SK-N-SH (cell line): ENCODE measurements at places on chromosomes 11 and 22.

DNA sequence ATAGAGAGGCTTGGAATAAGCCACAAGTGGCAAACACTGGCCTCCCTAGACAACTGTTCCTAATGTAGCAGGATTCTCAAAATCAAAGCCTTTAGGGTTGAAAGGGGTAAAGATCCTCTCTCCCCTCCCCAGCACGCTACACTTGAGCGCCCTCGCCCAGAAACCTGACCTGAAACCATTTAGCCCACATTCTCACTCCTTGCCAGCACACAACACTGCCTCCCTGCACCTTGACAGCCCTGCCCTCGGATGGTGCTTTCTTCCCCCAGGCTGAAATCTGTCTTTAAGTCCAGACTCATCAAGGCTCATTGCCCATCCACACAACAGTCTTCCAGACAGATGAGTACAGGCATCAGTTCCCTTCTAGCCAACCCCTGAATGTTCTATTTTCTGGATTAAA, 26.5 kb downstream of the CWC15 start:
- DNase-seq = no peak

- no peak for DNase-seq
Measured at GRCh38 chr11:36493332-36493731, 16.7 kb downstream of the TRAF6 start.

- no peak for DNase-seq
Measured at GRCh38 chr11:28628412-28628811, 520.2 kb downstream of the METTL15 start.

- no peak for DNase-seq
Measured at GRCh38 chr11:6742260-6742659, 29.5 kb downstream of the OR2AG2 start.

DNA sequence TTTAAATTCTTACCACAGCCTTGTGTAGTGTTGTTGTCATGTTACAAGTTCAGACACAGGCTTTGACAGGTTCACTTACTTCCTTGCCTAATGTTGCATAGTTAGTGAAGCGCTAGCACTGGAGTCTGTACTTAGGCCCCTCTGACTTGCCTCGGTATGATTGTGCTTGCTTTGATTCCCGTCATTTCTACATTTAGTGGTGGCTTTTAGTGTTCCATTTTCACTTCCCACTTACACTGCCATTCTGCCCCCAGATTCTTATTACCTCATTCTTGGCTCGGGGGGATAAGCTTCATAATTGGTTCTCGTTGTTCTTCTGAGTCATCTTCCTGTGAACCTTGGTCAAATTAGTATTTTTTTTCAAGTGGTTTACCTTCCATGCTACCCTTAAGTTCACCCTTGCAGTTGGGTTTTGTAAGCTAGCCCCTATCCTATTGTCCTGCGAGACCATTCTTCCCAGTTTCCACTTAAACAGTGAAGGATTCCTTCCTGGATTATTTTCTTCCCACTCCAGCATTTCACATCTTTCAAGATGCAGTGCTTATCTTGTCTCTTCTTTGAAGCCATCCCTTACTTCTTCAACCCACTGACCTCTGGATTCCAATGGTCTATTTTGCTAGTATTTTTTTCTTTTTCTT, 68.7 kb downstream of the DDX10 start:
- DNase-seq = no peak

GRCh38 chr22:39936523-39937145, 23.6 kb upstream of the TMA7B start:
- DNase-seq = no peak

DNA sequence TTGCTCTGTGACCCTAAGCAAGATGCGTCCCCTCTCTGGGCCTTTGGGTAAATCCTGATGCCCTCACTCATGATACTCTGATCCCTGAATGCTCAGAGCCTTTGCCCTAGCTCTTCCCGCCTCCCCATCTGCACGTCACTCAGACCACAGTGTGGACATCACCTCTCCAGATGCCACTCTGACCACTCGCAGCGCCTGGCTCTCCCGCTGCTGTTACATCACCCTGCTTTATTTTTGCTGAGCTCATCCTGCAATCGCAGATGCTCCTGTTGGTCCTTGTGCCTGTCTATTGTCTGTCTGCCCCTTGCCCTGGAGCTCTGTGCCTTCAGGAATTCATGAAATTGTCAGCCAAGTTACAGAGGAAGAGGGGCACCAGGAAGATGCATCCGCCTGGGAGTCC, 5.5 kb downstream of the OSM start:
- DNase-seq = no peak

DNA sequence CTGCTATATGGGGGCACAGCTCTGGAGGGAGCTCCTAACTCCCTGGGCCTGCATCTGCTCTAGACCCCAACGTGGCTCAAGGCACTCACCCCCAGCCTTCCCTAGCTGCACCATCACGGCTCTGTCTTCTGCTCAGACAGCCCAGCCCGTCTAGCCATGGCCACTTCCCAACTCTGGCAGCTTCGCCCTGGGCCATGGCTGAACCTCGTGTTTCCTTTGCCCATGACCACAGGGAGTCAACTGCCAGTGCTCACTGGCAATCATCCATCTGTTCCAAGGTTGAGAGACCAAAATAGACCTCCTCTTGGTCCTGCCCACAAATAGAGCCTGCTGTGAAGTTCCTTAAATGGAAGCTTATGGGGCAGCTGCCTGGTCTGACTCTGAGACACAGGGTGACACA, 5.4 kb downstream of the LMO1 start:
- no peak for DNase-seq

GRCh38 chr22:36010090-36010489, 18.5 kb downstream of the RBFOX2 start:
- no peak for DNase-seq

- no peak for DNase-seq
Measured at GRCh38 chr22:40453671-40454070, 83.3 kb downstream of the SGSM3 start.

- no peak for DNase-seq
Measured at GRCh38 chr22:37300551-37301017, 18.3 kb downstream of the CYTH4 start.

DNA sequence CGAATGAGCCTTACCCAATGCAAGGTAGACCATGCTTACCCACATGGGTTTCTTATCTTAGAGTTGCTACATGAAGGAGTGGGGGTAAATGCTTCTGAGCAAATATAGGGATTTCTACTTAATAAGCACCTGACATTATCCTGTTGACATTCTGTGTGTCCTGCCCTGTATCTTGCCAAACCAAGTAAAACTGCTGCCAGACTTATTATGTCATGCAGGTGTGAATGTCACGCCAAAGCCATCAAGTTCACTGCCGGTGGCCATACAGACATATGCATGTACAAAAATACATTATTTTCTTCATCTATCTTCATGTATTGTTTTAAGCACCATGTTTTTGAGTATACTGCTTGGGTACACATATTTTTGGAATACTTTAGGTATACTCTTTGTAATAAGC, 70.2 kb downstream of the NOX4 start:
- no peak for DNase-seq

DNA sequence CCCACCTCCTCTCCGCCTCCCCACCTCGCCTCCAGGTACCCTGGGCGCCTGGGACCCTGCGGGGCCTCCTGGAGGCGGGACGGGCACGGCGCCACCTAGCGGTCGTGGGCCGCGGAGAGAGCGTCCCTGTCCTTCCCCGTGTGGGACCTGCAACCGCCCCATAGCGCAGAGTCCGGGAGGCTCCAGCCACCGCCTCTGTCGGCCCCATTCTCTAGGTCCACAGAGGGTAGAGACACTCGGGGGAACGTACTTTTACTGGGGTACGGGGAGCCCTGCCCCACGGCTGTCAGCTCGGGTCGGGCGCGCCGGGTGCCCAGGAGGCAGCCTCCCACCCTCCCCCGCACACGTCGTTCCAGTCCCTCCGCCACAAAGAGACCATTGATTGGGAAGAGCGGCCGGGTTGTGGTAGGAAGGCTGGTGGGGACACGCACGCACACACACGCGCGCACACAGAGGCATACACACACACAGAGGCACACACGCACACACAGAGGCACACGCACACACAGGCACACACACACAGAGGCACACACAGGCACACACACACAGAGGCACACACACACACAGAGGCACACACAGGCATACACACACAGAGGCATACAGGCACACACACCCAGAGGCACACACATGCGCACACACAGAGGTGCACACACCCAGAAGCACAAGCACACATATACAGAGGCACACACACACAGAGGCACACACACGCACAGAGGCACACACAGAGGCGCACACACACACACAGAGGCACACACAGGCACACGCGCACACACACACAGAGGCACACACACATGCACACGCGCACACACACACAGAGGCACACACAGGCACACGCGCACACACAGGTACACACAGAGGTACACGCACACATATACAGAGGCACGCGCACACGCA, 12.6 kb upstream of the NECTIN1 start:
- DNase-seq = no peak

DNA sequence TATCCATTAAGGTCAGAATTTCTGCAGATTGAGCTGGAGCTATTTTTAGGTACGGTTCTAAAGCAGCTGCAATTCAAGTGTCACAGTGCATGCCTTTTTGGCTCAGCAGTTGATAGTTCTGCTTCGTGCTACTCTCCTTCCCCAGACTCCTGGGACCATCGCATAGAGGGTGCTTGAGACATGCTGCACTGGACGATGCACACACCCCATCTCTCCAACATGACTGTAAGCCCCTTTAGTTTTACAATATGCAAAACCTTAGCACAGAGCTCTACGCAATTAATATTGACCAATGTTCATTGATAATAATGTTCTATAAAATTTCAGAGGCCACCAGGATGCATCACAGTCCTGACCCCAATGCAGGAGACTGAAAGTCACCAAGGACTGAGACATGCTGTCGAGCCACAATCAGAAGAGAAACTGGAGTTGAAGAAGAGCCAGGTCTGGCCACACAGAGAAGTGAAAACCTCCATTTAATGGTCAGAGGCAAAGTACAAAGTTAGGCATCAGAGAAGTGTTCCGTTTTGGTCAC, 120.9 kb upstream of the ZC3H12C start:
- no peak for DNase-seq

DNA sequence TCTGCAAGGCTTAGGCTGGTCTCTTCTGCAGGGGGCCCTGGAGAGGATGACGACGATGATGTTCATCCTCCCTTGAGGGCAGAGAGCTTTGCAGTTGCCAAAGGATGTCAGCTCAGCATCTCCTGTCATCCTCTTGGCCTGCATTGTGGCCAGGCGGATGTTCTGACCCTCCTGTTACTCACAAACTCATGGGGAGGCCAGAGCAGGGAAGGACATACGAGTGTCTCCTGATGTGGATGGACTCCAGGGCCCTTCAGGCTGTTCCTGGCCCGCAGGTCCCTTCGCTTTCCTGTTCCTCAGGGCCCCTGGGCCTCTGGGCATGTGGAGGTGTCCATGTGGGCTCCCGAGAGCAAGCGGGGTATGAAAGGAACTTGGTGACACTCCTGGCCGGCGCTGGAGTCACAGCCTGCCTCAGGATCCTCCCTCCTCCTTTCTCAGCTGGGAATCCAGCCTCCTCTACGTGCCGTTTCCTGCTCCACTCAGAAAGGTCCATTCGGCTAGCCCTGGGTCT, 8.5 kb downstream of the ADORA2A start:
- peak; percentile 13 for DNase-seq

GRCh38 chr11:19352771-19353160, 112.0 kb upstream of the E2F8 start:
- DNase-seq = no peak

DNA sequence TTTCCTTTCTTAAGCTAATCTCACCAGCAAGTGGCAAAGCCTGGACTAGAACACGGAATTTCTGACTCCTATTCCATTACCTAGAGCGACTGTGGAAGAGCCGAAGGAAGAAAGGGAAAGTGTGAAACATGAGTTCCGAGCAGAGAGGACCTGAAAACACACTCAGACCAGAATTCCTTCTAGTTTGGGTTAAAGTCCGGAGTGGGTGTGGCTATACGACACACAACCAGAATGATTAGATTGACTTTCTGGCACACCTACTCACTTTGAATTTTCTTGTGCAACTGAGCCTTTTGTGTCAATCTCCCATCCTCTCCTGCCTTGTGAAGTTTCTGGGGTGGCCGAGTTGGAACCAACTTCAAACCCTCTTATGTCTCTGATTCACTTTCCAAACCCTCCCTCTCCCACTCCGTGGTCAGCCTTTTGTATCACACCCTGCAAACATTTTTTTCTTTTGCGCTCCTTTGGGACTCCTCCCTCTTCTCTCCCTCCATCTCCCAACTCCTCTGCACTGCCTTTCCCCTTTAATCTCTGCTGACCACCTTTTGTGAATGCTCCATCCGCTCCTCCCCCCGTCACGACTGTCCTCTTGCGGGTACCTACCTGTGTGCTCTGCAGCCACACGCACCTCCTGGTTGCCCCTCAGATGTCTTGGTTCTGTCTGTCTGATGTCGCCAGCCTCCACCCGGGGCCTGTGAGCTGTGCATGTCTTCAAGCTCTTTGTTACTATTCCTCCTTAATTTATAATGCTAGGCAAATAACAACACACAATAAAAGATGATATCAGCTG, 86.3 kb upstream of the BLID start:
- DNase-seq = peak; percentile 16

DNA sequence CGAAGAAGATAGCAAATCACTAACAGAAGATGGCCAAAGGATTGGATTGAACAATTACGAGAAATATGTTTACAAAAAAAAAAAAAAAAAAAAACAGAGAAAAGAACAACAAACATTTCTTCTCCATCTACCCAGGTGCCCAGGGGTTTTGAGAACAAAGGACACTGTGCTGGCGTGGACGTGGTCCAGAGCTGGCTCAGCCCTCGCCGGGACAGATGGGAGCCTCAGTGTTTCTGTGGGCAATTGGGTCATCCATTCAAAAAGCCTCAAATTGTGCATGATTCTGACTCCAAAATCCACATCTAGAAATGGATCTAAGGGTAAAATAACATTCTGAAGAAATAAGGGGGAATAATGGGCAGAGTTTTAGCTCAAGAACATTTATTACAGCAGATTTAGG, 63.1 kb downstream of the DHCR7 start:
- no peak for DNase-seq
